ENCODE measurements at places on chromosomes 4 and X.

- DNase-seq, result no peak
Observed at GRCh38 chr4:153010146-153010545, 74.0 kb downstream of the FHDC1 start.

DNA sequence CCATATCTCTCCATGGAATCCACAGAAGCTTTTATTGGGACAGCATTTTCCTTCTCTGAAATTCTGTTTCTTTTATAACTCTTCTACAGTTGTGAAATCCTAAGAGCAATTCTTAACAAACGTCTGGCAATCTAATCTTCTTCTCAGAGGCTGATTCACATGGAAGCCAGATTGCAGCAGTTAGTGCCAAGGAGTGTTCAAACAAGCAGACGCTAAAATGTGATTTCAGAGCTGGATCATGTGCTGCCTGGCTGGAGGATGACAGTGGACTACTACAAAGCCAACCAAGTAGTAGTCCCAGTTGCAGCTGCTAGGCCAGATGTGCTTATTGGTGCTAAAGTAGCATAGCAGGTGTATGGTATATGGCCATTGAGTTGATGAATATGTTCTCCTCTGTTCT lies 27.7 kb upstream of the GLRB start:
- no peak for DNase-seq

DNA sequence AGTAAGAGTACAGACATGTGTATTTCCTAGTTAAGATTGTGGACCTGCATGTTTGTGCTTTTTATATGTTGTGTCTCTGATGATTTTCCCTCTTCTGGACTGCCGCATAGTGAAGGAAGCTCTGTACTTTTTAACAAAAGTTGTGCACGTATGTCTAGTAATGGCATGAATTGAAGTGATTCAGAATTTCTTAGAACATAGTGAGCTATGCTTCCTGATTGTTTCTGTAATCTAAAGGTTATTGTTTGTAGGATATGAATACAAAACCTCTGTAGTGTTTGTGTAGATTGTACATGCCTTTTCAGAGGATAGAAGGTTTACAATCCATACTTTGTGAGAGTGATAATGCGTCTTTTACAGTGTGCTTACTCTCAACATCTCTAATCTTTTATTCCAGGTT lies 37.0 kb upstream of the NUDT6 start:
- DNase-seq, result no peak

GRCh38 chr4:85681921-85682320 lies 207.0 kb downstream of the ARHGAP24 start:
- DNase-seq, result no peak

GRCh38 chr4:163923092-163923491 lies 428.6 kb downstream of the TMA16 start:
- DNase-seq, result no peak

DNA sequence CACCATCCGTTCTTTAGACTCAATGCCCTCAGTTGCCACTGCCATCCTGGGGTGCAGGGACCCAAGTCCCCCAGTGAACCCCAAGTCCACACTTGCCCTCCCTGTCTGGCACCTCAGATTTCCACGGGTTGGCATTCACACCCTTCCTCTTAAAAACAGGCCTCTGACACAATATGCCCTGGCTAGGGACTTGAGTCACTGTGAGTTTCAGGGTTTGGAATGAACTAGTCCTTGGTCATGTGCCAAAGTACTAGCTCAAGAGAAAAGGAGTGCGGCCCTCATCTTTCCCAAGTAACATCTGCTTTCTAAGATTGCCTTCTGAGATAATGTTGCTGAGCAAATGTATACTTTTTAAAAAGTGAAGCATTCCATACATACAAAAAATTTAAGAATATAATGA lies 134.0 kb downstream of the MID1 start:
- no peak for DNase-seq

DNA sequence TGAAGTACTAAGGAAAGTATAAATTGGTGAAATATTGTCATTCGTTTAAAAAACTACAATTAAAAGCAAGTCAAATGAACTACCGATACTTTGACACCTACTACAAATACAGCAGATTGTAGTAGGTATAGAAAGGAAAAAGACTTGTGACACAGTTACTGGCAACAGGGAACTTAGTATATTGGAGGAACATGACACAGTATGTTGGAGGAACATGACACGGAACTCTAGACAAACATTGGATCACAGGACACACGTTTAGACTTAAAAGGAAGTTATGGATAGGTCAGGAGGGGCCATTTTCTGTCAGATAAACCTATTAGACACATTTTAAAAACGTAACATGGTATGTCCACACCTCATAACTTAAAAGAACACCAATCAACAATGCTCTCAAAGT lies 132.5 kb downstream of the APBB2 start:
- DNase-seq, result no peak

DNA sequence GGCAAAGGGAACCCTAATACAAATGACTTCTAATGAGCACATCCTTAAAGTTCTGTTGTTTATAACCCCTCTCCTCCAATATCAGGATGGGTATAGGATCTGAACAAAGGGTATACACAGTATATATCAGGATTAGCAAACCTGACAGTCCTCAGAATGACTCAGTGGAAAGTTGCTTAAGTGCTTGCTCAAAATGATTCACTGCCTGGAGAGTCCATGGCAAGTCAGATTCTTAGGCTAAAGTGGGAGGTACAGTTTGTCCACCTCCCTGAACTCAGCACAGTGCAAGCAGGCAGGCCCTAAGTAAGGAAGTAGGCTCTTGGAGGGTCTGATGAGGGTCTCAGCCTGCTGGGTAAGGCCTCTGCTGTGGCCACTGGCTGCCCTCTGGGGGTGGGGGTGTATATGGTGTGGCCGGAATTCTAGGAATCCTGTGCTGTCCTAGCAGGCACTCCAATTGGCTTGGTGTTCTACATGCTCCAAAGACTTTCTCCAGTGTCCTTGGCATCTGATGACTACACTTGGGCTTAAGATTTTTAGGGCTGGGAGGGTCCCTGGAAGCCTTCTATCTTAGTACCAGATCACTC lies 54.3 kb downstream of the CHRDL1 start:
- DNase-seq, result no peak

GRCh38 chr4:113293043-113293560 lies 243.6 kb downstream of the ANK2 start:
- no peak for DNase-seq

DNA sequence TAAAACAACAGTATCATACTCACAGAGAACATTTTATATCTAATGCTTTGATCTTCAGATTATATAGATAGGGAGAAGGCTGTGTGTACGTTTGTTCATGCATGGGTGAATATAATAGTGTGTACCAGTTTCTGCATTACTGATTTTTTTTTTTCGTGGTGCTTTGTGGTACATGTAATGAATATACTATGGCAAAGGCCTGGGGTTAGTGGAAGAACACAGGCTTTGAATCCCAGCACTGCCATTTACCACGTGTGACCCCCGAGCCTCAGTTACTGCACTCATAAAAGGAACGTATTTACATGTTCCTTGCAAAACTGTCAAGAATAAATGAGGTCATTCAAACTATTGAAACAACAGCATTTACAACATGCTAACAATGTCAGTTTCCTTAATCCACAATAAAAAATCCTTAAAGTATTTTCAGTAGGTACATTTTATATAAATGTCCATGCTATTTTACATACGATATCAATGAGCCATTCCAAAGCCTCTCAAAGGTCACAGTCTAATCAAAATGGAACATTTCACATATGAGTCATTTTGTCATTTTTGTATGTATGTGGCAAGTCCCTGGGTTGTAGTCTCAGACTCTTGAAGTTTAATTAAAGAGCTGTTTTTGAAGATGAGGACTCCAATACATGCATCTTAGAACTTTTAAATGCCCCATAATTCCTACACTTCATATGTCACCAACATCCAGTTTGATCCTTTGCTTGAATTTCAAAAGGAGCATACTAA lies 242.8 kb downstream of the PPP3CA start:
- no peak for DNase-seq

- no peak for DNase-seq
Observed at GRCh38 chr4:159552979-159553768, 450.3 kb downstream of the RAPGEF2 start.

DNA sequence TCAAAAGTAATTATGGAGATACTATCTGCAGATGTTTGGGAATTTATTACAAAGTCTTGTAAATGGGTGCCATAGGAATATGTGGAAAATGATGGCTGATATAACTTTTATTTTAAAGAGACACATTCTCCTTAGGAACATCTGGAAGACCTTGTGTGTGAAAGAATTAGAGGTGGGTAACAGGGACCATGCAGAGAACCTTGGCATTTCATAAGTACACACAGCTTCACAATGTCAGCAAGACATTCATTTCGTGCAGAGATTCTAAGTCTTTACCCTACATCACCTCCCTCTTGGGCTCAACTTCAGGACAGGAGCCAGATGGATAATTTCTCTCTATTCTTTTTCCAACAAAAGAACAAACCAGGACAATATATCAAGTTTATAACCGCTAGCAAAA lies 458.1 kb upstream of the INTU start:
- no peak for DNase-seq

DNA sequence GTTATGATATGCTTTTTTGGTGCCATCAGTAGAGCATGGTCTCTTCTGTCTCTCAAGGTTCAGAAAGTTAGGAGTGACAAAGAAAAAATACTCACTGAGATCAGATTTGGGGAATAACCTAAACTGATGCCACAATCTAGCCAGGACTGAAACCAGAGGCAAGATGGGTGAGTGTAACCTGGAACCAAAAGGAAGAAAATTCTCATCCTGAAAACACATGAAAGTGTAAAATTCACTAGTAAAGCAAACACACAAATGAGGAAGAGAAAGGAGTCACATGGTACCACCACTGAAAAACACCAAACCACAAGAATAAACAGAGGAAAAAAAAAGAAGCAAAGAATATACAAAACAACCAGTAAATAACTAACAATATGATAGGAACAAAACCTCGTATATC lies 96.4 kb downstream of the ANXA10 start:
- DNase-seq, result no peak

GRCh38 chr4:25160714-25161592 lies 704 bp upstream of the SEPSECS start:
- DNase-seq, result no peak

- no peak for DNase-seq
Observed at GRCh38 chr4:88162626-88163025, 4.2 kb upstream of the ABCG2 start.

GRCh38 chr4:58564695-58565475 lies 1454.7 kb upstream of the IGFBP7 start:
- DNase-seq, result no peak

DNA sequence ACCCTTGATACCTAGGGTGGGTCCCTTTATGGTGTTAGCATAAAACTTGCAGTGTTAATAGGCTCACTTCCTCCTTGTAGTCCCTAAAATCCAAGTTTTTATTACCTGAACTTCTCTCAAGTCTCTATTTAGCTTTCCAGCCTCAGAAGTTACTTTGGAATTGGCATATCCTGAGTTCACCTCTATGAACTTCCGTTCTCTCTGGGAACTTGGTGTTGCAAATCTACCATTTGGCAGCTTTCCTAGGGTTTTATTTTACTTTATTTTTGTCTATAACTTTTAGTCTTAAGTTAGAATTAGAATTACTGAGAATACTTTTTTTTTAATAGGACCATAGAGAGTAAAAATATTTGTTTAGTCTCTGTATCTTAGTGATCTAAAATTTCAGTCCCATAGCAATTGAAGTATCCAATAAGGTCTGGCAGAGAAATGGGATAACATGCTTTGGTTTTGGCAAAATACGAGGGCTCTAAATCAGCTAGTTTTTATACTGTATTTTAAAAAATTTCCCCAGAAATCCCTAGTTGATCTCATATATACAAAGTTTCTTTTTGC lies 30.3 kb upstream of the NAF1 start:
- DNase-seq, result no peak

DNA sequence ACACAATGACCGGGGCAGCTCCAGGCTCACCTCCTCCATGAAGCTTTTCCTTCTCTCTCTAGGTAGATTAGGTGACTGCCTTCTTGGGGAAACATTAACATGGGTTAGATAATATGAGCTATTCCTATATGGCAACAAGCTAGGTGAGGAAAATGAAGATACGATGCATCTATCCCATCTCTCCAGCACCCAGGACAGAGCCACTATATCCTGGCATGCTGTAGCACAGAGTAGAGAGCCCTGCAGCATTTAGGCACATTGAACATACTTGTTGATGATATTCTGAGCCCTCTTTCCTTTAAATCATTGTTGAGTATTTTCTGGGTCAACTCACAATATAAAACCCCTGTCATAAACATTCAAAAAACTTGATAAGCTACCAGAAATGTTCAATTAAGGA lies 494.2 kb upstream of the MAGEB2 start:
- DNase-seq, result no peak

- no peak for DNase-seq
Observed at GRCh38 chr4:113591982-113592381, 169.6 kb downstream of the CAMK2D start.

- DNase-seq, result no peak
Observed at GRCh38 chr4:140829825-140830224, 73.6 kb upstream of the TBC1D9 start.

GRCh38 chr4:68962868-68963267 lies 11.3 kb upstream of the UGT2A3 start:
- no peak for DNase-seq

DNA sequence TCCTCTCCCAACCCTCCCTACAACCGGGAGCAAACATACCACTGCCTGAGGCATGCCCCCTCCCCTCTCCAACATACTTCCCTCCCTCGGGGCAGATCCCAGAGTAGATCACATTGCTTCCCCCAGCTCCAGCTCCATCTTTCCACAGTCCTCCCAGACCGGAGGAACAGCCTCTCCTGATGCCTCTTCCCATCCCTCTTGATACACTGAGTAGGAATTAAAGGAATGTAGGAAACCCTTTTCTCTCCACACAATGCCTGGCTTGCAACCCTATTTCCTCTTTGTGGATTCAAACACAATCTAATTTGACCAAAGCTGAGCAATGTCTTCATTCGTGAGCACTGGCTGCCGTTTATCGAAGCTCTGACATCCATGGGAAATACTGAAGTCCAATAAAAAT lies 339.8 kb downstream of the BCOR start:
- no peak for DNase-seq

GRCh38 chrX:15474028-15474427 lies 19.1 kb downstream of the PIR start:
- no peak for DNase-seq

DNA sequence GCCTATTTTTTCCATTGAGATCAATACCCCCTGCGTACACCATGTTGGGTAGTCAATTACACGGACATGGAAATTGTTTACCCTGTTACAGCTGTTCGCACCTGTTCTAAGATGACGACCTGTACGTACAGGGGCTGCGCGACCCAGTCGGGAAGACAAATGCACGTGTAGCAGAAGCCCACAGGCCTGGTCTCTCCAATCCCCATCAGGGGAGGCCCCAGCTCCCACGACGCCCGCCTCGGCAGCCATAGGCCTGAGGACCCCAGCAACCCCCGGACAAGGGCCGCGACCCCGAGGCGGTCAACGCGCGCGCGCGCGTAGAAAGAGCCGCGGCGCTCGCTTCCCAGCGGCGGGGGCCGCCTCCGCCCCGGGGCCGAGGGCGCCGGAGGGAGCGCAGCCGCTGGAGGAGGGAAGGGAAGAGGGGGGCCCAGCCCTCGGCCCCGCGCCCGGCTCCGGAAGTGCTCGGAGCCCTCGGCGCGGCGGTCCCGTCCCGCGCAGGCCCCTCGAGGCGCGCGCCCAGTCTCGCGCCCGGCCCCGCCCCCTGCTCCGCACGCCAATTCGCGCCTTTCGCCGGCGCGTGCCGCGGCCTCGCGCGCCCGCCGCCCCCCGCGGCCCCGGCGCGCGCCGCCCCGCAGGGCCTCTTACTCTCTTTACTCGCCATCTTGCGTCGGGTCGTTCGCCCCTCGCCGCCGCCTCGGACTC lies 618 bp downstream of the RBBP7 start:
- DNase-seq, result no peak

- no peak for DNase-seq
Observed at GRCh38 chrX:9269134-9269533, 195.7 kb upstream of the TBL1X start.
